ENCODE measurements at places on chromosomes 3 and 15.

DNA sequence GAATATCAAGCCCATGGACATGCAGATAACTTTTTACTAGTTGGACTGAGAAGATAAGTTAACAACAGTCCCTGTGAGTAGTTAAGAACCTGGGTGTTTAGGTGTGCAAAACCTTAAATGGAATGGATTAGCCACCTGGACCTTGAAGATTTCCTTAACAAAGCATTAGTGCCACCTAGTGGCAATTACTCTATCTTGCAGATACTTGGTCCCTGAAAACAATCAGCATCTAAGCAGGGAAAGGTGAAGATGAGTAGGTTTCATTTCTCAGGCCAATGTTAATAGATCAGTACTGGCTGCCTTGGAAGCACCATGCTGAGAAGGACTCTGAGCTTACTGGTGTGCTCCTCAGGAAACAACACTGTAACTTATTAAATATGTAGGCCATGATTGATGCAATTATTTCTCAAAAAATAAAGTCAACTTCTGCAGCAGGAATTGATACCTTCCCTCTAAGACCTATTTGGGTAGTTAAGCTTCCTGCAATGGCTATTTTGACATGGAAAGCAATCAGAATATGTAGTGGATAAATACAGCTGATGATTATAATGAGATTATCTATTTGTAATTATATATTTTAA is 329.4 kb downstream of the TBC1D5 start:
- DNase-seq: no peak

DNA sequence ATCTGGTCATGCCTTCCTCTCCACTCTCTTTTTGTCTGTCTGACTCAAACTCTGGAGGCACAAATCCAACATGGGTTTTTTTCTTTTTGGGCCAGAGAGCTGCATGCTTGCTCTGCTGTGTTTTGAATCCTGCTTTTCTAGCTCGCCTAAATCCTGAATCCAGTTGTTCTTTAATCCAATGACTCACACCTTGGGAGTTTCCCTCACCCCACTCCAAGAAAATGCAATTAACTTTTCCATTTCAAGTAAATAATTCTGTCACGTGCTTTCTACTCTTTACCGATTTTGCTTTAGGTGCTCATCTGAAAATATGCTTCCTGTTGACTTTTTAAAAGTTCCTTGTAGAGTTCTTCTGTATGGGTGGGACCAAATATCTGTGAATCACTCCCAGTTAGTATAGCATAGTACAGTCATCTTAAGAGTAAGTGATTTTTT is 47.6 kb downstream of the SLMAP start:
- DNase-seq: no peak

DNA sequence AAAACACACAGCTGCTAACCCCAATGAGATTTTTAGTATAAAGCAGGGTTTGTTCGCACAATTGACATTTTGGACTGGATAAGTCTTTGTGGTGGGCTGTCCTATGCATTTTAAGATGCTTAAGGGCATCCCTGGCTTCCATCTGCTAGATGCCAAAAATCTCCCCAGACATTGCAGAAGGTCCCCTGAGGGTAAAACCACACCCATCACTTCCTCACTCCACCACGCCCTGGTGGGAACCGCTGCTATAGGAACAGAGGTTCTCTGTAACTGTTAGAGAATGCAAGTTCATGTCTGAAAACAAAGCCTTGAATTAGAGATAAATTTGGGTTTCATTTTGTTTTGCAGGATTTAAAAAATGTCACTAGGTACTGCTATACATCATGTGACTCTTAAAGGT is 67.7 kb downstream of the ARHGEF26 start:
- DNase-seq: peak; percentile 5

- no peak for DNase-seq
Observed at GRCh38 chr3:721086-721485, 371.7 kb upstream of the CNTN6 start.

GRCh38 chr15:57505056-57505715 is 86.5 kb upstream of the MYZAP start:
- no peak for DNase-seq

DNA sequence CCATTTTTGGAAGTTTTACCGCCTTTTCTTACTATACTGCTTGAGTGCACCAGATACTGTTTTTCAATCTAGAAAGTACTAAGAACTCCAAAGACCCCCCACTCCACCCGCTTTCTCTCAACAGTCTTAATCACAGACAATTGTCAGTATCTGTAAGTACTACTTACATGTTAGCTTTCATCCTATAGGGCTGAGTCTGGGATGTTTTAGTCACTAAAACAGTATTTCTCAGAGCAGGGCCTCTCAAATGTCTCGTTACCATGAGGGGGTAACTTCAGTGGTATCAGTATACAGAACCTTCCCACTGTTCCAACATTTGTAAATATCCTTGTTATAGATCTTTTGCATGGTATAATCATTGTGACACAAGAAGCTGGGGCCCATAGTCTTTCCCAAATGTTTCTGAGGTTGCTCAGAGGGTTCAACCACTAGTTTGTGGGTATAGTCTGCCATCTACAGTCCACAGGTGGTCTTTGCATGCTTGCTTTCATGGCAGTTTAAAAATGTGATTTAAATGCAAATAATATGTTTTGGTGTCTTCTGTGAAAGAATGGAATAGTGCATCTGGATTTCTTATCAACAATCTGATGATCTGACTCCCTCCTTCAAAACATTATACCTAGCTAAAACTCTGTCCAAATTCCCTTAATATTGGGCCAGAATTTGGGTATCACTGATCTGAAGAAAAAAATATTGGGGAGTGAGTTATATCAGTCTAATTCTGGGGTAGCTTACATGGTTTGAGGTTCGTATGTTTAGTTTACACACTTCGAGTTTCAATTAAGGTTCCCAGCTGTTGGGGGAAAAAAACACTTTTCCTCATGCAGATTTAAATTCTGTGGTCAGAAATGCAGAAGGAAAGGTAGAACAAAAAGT is 18.0 kb upstream of the DNAJC13 start:
- DNase-seq: no peak

GRCh38 chr15:29818141-29818540 is 4.1 kb downstream of the TJP1 start:
- no peak for DNase-seq

- DNase-seq: no peak
Observed at GRCh38 chr3:38630606-38631005, 18.9 kb downstream of the SCN5A start.

DNA sequence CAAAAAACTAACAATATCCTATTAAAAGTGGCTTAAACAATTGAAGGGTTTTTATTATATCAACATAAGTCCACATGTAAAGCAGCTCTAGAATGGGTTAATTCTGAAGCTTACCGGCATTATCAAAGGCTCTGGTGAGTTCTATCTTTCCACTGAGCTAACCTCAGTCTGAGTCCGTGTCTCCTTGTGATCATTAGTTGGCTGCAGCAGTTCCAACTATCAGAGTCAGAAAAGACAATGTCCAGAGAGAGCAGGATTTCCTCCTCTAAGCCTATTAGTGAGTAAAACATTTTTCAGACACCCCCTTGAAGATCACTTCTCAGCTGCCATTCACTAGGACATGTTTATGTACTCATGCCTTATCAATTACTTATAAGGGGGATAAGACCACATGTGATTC is 49.9 kb downstream of the DHX36 start:
- DNase-seq: no peak

DNA sequence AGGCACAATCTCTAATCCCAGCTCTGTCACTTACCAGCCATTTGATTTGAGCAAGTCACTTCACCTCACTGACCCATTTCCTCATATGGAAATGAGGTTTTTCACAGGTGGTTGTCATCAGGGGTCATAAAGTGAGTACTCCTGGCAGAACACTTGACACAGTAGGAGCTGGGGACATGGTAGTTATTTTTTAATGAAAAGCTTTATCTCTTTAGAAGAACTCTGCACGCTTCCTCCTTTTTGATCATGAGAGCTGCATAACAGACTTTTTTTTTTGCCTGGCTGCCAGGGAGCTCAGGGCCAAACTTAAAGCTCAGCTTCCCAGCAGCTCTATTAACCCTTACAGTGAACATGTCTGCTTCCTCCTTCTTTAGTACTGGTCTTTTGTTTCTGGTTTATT is 8.4 kb downstream of the VWA5B2 start:
- no peak for DNase-seq

DNA sequence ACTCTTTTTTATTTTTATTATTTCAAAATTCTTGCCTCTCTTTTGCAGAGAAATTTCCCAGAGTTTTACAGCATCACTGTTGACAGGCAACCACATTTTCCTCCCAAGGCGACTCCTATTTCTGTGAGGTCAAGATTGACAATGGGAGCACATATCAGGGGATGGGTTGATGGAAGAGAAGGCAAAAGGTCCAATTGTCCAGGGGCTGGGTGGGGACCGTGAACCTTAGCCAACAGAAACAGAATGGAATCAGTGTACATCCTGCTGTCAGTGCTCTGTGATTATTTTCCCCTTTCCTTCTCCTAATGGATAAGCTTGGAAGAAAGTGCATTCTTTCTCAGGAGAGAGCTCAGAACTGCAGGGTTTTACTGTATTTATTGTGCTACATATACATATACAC is 42.4 kb downstream of the CNTN6 start:
- DNase-seq: no peak

- DNase-seq: no peak
Observed at GRCh38 chr3:150236316-150237082, 171.6 kb upstream of the TSC22D2 start.

DNA sequence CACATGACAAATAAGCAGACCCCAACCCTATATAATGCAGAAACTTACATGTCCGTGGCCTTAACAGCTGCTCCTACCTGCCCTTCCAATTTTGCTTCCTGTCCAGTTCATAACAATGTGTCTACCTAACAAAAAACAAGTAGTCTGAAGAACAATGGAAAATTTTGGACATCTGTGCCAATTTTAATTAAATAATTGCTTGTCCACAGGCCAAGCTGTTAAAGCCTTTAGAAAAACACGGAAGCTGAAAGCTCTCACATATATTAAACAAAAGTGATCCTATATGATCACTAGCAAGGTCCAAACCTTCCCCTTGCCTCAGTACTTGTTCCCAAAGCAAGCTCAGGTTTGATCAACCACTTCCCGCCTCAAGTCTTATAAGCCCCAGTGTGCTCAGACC is 37.1 kb downstream of the MAGI1 start:
- no peak for DNase-seq

GRCh38 chr15:78073046-78073787 is 4.3 kb downstream of the TBC1D2B start:
- DNase-seq: no peak

DNA sequence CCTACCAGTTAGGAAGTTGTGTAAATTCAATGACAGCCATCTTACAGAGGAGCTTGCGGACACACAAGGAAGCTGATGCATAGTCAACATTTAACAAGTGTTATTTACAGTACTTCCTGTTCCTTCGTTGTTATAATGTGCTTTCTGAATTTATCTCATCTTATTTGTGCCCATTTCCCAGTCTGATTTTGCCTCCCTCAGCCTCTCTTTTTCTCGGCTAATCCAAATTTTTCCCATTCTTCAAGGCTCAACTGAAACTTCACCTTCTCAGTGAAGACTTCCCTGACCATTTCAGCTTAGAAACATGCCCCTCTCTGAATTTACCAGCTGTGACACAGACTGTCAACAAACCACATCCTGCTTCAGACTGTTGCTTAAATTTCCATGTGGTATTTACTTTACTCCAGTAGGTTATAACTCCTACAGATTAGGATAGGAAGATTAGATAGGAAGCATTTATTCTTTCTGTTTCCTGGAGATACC is 55.7 kb upstream of the CP start:
- no peak for DNase-seq

- DNase-seq: no peak
Observed at GRCh38 chr3:63442918-63443317, 164.8 kb downstream of the SYNPR start.

GRCh38 chr15:80804970-80805495 is 25.9 kb downstream of the CEMIP start:
- DNase-seq: peak; percentile 23

GRCh38 chr3:40366203-40367162 is 20.5 kb upstream of the ENTPD3 start:
- DNase-seq: no peak

DNA sequence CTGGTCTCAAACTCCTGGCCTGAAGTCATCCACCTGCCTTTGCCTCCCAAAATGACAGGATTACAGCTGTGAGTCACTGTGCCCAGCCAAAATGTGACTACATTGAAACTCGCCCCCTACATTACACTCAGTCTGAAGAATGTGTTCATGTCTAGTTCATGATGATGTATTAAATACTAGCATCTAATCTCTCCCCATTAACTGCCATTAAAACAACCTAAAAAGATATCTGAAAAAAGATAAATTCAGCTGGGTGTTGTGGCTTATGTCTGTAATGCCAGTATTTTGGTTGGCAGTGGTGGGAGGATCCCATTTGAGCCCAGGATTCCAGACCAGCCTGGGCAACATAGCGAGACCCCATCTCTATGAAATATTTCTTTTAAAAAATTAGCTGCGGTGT is 159.4 kb downstream of the PCCB start:
- no peak for DNase-seq

GRCh38 chr3:132315851-132316250 is 1.4 kb upstream of the ACP3 start:
- no peak for DNase-seq

DNA sequence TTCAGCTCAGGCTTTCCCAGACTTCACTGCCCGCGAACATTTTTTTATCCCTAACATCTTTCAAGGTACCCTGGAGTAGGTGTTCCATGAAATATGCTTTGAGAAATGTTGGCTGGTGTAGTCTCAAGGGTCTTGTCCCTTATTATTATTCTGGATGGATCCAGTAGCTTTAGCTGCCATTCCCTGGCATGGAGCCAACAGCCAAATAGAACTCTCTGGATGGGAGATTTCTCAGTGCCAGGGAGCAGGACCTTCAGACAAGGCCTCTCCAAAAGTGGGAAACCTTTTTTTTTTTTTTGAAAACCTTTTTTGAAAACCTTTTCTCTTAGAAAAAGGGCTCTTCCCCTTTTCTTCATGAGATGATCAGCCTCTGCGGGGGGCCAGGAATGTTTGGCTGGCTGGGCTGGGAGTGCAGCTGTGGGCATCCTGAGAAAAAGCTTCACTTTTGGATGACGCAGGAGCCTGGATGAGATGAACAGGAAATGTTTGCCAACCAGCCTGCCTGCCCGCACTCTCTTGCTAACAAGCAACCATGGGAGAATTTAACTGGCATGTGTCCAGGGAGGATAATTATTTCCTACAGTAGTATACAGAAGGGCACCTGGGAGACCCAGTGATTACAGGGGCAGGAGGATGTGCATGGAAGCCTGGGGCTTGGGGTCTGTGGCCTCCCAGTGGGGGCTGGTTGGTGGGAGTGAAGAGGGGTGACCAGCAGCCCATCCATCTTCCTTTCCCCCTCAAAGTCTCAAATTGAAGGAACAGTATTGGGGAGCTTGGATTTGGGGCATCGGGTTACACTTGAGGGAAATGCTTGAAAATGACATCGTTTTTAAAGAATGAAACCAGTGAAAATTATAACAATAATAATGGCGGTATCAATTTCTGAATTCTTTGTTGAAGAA is 109.1 kb upstream of the LRIG1 start:
- DNase-seq: no peak

DNA sequence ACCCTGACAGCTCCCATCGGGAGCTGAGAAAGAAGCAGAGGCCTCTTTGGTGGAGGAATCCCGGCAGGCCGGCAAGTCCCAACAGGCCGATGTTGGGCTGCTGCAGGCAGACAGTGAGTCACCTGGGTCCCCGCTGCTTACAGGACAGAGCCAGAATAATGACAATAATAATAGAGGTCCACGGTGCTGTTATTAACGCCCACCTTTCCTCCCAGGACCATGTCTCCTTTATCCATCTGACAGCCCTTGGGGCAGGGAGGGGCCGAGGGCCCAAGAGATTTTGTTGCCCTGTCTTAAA is 29.3 kb upstream of the MAGEF1 start:
- no peak for DNase-seq
